Smooth muscle cell of the brain vasculature (primary cell): ENCODE measurements at places on chromosomes 13 and 19.

DNA sequence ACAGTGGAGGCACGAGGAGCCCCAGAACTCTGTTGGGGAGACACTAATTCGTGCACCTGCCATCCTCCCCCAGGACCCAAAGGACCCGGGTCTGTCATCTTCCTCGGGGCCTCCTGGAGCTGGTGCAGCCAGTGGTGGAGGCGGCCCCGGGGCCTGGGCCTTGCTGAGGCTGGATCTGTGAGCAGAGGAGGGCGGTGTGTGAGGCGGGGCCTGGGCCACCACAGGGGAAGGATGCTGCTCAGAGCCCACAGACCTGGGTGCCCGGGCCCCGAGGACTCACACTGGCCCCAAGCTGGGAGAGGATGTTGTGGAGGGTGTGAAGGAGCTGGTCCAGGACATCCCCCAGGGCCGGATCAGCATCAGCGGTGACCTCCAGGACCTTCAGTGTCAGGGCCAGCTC is 8.3 kb downstream of the IFNL3 start:
- DNase-seq = no peak

DNA sequence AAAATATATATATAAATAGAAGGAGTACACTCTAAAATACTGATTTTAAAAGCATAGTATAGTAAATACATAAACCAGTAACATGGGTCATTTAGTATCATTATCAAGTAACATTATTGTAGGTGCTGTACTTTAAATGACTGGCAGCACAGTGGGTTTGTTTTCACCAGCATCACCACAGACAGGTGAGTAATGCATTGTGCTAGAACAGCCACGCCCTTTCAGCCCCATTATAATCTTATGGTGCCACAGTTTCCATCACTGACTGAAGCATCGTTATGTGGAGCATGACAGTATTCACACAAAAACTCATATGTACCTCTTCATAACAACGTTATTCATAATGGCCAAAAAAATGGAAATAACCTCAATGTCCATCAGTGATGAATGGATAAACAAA is 88.3 kb downstream of the DHRS12 start:
- DNase-seq = no peak

GRCh38 chr13:34654647-34655046 is 287.4 kb upstream of the NBEA start:
- DNase-seq = no peak

DNA sequence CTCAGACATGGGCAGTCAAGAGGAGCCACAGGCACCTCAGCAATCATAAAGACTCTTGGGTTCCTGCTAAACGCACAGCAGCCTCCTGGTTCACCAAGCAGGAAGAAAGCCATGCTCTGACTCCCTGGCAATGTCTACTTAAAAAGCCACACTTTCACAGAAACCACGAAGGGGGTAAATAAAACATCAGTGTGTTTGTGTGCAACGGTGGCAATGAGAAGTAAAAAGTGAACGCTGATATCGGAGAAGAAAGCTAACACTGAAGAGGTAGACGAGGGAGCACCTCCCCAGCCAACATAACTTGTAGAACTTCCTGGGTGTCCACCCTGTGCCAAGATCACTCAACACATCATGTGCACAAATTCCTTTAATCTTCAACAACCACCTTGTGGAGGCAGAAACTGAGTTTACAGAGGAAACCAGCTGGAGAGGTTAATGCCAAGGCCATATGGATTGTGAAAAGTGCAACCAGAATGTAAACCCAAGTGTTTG is 30.2 kb downstream of the HSPH1 start:
- no peak for DNase-seq

- DNase-seq = no peak
Measured at GRCh38 chr19:58044391-58044790, 10.6 kb downstream of the ZSCAN1 start.

DNA sequence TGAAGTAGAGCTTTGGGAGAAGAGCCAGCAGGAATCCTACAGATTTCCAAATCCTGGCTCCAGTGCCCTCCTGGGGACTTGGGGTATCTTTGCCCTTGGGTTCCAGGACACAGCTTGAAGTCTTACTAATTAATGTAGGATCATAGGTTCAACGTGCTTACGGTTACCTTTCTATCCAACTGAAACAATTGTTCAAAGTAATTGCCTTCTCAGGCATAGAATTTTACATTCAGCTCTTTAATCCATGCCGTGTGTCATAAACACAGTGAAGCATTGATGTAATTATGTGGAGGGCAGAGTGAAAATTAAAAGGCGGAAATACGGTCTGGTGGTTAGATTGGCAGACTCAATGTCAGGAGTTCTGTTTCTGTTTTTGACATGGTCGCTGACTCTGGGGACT is 170.4 kb downstream of the COG6 start:
- DNase-seq = no peak

DNA sequence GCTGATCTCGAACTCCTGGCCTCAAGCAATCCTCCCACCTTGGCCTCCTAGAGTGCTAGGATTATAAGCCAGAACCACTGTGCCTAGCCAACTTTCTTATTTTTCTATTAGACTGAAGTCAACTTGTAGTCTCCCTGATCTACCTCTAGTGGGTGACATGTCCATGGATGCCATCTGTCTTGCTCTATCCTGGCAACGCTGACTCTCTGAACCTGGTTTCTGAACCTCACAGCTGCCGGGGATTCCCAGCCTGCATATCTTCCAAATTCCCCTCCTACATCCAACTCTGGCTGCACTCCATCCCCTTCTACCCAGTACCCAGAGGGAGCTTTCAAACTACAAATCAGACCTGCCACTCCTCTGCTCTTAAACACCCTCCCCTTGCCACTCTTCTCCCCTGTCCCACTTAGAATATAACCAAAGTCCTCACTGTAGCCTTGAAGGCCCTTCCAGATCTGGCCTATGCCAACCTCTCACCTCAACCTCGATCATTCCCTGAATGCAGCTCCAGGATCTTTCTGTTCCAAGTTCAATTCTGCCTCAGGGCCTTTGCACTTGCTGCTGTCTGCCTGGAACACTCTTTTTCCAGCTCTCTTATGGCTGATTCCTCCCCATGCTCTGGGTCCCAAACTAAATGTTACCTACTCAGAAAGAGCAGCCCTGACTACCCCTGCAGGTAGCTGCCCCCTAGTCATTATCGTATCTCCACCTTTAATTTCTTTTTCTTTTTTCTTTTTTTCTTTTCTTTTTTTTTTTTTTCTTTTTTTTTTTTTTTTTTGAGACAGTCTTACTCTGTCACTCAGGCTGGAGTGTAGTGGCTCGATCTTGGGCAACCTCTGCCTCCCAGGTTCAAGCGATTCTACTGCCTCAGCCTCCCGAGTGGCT is 2.2 kb downstream of the CLIP3 start:
- DNase-seq = no peak

DNA sequence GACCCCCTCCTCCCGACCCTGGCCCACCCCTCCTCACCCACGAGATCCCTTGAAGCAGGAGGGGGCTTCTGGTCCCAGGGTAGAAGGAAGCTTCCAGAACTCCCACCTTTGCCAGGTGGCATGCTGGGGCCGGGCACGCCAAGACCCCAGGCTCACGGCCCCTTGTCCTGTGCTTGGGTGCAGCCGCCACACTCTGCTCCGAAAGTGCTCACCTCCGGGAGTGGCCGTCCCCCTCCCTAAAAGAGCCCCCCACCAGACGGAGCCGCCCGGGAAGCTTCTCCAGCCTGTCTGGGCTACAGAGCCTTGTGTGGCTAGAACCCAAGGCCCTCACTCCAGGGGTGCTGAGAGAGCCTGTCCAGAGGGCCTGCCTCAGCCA is 1.8 kb upstream of the EFNA2 start:
- DNase-seq = no peak

GRCh38 chr19:6501740-6502648 is at the start of gene TUBB4A:
Gene TUBB4A, minus strand, starts transcription at chr19:6502309. Its CDS starts 97 bp downstream, at chr19:6502212.
- no peak for DNase-seq

DNA sequence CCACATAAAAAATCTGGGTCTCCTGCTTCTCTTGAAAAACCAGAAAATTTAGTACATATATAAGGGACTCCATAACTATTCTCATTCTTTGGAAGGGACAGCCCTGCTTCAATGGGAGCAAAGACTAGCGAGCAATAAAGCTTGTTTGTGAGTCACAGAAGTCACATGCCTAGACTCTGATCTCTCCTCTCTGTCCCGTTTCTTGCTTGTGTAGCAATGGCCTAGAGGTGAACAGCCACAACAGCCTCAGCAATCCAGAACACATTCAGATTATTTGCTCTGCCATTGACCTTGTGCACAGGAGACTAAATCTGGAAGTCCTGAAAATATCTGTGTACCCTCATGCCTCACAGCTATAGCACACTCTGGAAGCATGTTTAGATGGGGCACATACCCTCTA is 43.2 kb downstream of the SCGB2B2 start:
- no peak for DNase-seq

GRCh38 chr19:40872209-40872608 is 9.8 kb downstream of the CYP2A7 start:
- DNase-seq = no peak

DNA sequence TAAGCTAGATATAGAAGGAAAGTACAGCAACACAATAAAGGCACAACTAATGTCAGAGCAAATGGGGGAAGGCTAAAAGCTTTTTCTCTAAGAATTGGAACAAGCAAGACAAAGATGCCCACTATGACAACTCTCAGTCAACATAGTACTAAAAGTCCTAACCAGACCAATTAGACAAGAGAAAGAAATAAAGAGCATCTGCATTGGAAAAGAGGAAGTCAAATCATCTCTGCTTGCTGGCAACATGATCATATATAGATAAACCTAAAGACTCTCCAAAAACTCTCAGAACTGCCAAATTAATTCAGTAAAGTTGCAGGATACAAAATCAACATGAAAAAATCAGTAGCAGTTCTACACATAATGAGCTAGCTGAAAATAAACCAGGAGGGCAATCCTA is 542.0 kb downstream of the DIAPH3 start:
- no peak for DNase-seq

- no peak for DNase-seq
Measured at GRCh38 chr19:56162258-56162657, 13.6 kb upstream of the GALP start.

- no peak for DNase-seq
Measured at GRCh38 chr19:46674416-46675178, 13.6 kb upstream of the DACT3 start.

DNA sequence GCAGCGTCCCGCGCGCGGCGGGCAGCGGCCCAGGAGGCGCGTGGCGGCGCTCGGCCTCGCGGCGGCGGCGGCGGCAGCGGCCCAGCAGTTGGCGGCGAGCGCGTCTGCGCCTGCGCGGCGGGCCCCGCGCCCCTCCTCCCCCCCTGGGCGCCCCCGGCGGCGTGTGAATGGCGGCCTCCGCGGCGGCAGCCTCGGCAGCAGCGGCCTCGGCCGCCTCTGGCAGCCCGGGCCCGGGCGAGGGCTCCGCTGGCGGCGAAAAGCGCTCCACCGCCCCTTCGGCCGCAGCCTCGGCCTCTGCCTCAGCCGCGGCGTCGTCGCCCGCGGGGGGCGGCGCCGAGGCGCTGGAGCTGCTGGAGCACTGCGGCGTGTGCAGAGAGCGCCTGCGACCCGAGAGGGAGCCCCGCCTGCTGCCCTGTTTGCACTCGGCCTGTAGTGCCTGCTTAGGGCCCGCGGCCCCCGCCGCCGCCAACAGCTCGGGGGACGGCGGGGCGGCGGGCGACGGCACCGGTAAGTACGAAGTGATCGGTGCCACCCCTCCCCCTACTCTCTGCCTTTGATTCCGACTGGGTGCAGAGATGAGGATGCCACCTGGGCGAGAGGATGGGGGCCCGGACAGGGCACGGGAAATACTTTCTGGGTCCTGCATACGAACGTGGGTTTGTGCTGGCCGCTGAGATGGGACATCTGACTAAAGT is 874 bp downstream of the TRIM28 start:
- no peak for DNase-seq

GRCh38 chr13:33089311-33089710 is 73.1 kb downstream of the KL start:
- DNase-seq = no peak

DNA sequence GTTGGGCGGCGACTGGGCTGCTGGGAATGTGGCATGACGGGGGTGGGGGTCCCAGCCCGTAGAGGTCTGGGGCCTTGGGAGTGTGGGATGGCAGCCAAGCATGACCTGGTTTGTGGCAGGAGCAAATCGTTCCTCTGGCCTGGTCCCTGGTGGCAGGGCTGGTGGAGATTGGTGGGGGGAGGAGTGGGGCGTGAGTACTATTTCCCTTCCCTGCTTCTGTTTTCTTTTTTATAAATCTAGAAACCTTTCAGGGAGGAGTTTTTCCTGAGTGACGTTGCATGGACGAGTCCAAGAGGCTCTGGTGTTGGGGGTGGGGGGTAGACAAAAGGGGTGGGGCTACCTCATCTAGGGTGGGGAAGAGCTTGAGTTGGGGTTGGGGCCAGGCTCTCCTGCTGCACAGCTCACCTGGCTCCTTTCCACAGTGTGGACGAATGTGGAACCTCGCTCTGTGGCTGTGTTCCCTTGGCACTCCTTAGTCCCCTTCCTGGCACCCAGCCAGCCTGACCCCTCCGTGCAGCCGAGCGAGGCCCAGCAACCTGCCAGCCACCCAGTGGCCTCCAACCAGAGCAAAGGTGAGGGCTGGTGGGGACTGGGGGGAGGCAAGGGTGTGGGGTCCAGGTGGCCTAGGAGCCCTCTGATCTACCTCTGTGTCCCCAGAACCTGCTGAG is 15.4 kb upstream of the PRR19 start:
- no peak for DNase-seq

GRCh38 chr13:41458761-41459431 is 1.5 kb downstream of the RGCC start:
- no peak for DNase-seq

DNA sequence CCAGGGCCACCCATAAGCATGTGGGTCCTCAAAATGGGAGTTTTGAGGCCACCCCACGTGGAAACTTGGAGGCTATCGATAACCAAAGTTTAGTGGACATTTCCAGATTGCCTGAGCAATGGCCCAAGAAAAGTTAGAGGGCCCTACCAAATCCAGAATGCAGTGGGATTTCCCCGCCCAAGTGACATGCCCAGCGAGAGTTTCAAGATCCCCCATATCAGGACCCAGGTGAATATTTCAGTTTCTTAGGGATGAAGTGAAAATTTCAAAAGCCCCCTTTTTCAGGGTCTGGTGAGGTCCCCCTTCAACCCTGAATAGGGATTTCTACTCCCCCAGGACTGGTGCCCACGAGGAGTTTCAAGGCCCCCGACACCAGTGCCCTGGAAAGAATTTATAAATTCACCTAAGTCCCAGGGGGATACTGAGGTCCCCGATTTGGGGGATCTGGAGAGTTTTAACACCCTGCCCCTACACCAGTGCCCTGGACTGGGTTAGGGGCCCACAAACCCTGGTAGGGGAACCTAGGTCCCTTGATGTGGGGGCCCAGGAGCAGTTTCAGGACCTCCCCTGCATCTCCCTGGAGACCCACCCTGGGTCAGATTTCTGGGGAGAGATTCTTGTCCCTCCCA is 695 bp downstream of the BST2 start:
- DNase-seq = no peak

DNA sequence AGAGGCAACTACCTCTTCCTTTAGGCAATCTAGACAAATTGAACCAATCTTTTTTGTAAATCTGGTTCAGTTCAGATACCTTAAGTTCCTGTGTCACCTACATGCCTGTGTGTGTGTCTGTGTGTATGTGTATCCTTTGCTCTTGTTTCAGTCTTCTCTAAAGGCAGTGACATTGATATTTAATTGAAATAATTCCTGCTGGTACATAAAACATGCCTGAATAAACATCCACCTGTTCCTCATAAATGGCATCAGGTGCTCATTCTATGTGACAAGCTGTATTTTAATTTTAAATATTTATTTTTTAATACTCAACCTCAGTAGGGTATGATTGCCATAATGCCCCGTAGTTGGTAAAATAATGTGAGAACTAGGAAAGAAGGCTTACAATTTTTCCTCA is 1606.4 kb upstream of the PRR20A start:
- DNase-seq = no peak

GRCh38 chr19:30227012-30227621 is 145.1 kb upstream of the ZNF536 start:
- DNase-seq = no peak
